SK-N-SH treated with all-trans-retinoic acid at 6 μM for 48 hours (cell line): ENCODE measurements at places on chromosomes 6 and 20.

GRCh38 chr6:47134476-47135189 lies 92.5 kb upstream of the ADGRF1 start:
- ATAC-seq: peak; percentile 87

- ATAC-seq: no peak
Measured at GRCh38 chr20:2397595-2398145, 17.0 kb downstream of the TGM6 start.

- ATAC-seq: peak; percentile 8; the same call in 1 of the 3 replicates
Measured at GRCh38 chr20:33649201-33649681, 12.9 kb upstream of the C20orf144 start.

DNA sequence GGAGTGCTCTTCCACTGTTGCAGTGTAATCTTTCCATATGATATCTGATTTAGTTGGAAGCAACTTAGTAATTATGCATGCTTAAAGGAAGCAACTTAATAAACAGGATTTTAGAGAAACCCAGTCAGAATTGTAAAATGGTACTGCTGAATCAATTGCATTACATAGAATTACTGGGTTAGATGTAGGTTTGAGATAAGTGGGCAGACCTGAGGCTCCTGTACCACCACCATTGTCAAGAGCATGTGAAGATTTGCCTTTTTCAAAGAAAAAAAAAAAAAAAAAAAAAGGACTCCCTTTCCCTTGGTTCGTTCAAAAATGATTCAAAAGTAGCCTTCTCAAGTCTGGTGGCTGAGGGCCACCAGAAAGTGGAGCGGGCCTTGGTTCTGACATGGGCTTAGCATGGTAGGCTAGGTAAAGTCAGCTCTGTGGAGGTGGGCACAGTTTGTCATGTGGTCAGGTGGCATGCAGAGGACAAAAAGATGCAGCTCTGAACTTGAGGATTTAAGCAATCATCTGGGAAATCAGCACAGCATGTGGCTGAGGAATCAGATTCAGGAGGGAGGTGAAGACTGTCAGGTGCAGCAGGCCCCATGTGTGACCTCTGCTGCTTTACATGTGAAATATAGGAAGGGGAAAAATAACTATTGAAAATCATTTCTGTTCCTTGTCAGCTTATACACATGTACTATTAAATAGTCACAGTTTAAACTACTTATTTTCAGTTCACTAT lies 32.4 kb downstream of the ARID1B start:
- no peak for ATAC-seq

- ATAC-seq: no peak
Measured at GRCh38 chr6:118017301-118017848, 110.3 kb downstream of the SLC35F1 start.

DNA sequence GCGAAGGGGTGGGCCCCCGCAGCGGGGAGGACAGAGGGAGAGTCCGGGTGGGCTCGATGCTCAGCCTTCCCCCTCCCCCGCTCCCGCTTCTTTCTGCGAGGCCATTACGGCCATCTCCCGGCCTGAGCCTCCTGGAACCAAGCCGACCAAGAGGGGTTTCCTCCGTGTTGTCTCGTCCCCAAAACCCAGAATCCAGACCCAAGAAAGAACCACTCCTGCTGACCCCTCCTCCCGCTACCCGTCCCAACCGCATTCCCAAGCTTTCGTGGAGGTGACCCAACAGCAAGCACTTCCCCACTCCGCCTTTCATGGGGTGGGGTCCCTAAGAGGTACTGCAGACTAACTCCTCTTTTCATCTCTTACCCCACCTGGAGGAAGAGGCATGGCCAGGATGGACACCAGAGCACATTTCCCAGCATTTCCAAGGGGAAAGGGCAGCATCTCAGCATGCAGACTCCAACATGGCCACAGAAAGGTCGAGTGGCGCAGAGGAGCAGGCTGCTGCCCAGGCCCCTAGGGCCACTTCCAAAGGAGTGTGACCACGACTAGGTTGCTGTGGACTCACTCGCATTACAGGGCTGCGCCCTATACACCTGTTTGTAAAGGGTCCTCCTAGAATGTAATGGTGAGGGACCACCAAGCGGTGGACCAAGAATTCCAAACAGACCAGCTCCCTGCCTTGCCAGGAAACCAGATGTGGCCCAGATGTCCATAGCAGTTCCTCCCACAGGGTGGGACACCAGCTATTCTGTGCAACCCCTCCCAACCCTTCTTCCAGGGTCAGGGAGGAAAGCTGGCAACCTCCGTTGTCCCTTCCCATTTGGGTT lies 53.4 kb downstream of the MRPL14 start:
- ATAC-seq: peak; percentile 35

GRCh38 chr6:108951351-108951953 lies 103.2 kb downstream of the ARMC2 start:
- ATAC-seq: no peak

- no peak for ATAC-seq
Measured at GRCh38 chr6:132733283-132733682, 19.4 kb upstream of the VNN1 start.

GRCh38 chr20:19785173-19785982 lies 27.3 kb downstream of the RIN2 start:
- no peak for ATAC-seq

DNA sequence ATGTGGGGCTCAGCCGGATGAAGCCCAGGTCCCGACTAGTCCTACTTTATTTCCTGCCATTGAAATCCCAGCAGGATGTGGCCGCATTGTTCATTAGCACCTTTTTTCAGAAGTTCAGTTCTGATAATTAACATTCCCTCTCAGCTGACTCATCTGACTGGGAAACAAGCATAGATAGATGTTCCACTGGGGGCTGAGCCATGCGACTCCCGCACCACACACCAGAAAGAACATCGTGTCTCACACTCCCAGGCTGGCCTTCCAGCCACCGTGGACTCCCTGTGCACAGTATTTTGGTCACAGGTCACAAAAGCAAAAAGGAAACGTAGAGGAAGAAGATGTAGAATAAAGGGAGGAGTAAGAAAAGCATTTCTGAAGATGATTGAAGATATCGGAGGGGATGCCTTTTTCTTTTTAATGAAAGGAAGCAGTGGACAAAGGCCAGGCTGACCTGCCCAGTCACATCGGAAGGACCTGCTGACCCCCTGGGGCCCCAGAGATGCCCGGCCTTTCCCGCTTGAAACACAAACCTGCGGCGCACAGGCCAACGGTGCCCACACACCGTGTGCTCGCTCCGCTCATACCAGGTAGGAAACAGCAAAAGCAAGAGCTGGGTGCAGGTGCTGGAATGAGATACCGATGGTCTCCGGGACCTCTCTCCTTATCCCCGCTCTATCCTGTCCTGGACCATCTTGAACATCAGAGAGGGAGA lies 11.8 kb downstream of the RPS6KA2 start:
- ATAC-seq: no peak

GRCh38 chr20:19368351-19368750 lies 155.9 kb downstream of the SLC24A3 start:
- no peak for ATAC-seq

DNA sequence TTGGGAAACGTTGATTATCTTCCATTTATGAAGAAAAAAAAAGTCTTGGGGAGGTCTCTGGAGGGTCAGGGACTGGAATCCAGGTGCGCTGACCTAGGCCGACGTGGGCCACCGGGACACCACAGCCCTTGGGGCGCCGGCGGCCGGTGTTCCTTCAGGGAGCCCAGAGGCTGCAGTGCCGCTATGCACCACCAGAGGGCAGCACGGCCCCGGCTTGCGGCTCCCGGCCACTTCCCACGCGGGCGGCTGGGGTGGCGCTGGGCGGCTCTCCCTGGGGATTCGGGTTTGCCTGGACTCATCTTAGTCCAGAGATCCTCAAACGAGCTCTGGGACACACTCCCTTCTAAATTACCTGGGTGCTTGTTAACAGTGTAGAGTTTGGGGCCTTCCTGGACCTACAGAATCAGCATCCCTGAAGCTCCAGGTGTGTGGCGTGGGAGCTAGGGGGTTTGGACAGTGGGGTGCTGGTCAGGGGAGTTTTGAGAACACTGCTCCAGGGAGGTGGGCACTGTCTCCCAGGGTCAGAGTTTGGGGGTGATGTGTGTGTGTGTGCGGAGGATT lies 23.0 kb upstream of the GTSF1L start:
- peak; percentile 92 for ATAC-seq
